ENCODE measurements at places on chromosomes 16 and 17.

DNA sequence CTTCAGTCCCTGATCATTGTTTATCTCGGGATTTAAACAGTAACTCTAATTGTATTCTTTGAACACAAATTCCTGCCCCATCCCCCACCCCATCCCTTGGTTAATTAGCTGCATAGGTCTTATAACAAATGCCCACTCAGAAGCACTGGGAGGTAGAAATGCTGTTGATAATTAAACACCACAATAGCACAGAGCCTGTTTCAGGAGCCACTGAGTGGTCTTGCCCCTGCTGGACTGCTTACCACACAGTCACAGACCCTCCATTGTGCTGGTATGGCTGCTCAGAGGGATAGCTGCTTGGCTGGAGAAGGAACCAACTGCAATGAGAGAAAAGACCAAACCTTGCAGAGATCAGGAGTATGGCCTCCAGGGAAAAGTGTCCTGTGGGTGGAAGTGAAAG is 214.1 kb downstream of the ANKFN1 start:
- DNase-seq, result no peak

DNA sequence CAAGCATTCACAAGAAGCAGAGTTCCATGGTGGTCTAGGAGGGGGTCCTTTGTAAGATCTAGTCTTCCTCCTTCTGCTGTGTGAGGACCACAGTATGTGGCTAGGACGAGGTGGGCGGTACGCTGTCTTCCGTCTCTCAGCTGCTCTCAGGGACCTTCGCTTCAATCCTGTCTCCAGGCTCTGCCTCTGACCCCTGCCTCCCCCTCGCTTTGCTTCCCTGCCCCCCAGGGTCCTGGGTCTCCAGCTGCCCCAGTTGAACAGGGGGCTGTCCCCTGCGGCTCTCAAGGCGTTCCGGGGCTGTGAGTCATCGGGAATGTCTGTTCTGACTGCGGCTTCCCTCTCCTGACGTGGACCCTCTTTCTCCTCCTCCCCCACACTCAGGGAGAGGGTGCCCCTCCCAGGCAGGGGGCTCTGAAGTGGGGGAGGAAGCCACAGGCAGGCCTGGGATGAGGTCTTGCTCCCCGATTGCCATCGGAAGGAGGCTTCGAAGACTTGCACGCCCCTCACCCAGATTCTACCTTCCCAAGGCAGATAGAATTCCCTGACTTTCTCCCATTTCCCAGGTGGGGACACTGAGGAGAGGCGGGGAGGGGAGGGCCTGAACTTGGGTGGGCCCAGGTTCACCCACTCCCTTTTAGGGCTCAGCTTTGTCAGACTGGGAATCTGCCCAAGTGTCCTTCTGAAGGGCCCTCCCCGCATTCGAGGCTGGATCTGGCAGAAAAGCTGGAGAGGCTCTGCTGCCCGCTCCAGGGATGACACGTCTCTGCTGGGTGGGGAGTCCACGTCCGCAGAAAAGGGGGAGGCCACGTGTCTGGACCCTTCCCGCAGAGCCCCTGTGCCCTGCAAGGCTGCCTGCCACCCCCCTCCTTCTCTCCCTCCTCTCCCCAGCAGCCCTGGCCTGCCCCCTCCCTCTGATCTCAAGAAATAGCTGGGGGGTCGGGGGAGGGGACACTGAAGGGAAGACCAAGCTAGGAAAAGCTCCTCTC is 9.1 kb upstream of the COL1A1 start:
- peak; percentile 61 for DNase-seq

GRCh38 chr16:29871822-29872546 is 9.0 kb upstream of the CDIPT start:
- DNase-seq, result no peak

GRCh38 chr16:50644729-50645128 is 36.4 kb downstream of the SNX20 start:
- peak; percentile 29 for DNase-seq

DNA sequence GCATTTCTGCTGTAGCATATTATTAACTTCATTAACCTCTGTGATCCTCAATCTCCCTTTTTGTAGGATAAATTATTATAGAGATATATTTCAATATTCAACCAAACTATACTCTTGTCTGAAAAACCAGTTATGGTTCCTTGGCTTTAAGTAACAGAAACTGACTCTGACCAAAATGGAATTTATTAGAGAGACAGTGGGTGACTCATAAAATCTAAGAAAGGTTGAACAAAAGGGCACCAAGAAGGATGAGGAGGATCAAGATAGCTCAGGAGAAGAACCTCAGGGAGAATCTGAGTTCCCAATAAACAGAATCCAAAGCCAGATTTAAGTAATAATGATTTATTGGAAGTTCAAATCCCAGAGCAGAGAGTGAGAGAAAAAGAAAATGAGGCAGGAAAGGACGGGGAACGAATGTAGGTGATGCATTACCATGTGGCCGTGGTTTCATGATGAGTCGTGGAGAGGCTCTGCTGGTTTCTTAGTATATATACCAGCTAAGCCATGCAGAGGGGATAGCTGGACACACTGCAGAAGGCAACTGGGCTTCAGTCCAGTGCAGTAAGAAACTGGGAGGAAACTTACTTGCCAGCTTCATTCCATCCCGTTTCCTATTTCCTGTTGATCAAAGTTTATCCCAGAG is 151.5 kb upstream of the GOT2 start:
- no peak for DNase-seq

- DNase-seq, result no peak
Measured at GRCh38 chr16:75333721-75334163, 82.3 kb upstream of the BCAR1 start.

- DNase-seq, result no peak
Measured at GRCh38 chr16:19348578-19349315, 63.2 kb downstream of the CLEC19A start.

DNA sequence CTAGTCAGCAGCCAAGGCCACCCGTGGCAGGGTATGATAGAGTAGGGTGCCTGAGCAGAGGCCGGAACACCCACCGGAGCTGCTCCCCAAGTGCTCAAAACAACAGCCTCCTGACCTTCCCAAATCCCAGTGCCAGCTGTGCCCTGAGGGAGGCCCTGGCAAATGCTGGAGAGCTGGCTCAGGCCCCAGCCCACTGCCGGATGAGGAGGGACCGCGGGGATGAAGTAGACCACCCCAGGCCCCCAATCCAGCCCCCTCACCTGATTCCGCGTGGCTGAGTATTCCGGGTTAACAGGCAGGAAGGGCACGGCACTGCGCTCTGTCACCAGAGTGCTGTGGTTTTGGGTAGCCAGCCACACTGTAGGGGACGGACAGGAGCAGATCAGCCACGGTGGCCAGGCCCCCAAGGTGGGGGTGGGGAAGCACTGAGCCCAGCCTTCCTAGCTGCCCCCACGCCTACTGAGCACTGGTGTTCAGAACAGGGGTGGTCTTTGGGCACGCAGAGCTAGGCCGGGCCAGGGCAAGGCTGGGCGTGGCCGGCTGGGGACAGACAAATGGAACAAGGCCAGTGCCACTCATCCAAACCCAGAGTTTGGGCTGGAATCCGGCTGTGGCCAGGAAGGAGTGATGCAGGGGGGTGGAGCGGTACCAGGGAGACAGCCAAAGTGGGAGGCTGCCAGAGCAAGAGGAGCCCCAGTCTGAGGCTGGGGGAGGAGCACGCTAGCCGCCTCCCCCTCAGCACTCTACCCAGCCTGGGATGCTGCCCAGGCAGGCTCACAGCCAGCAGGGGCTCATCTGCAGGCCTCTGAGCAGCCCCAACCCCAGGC is 9.1 kb downstream of the TP53I13 start:
- DNase-seq, result no peak

GRCh38 chr17:34675143-34675542 is 95.8 kb downstream of the TMEM132E start:
- DNase-seq, result no peak

DNA sequence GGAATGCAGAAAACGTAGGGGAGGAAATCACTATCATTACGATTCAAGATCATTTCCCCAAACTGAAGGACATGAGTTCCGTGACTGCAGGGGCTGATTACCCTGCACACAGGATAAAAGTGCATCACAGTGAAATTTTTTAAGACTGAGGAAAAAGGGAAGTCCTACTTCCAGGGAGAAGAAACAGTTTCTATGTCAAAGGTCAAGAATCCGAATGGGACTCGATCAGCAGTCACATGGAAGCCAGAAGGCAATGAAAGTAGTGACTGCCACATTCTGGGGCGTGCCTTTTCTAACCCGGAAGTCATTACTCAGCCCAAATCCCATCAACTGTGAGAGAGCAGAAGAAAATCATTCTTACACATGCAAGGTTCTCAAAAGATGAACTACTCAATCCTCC is 12.1 kb downstream of the ZZEF1 start:
- DNase-seq, result no peak

GRCh38 chr17:19579192-19579761 is 45.6 kb downstream of the SLC47A1 start:
- no peak for DNase-seq

DNA sequence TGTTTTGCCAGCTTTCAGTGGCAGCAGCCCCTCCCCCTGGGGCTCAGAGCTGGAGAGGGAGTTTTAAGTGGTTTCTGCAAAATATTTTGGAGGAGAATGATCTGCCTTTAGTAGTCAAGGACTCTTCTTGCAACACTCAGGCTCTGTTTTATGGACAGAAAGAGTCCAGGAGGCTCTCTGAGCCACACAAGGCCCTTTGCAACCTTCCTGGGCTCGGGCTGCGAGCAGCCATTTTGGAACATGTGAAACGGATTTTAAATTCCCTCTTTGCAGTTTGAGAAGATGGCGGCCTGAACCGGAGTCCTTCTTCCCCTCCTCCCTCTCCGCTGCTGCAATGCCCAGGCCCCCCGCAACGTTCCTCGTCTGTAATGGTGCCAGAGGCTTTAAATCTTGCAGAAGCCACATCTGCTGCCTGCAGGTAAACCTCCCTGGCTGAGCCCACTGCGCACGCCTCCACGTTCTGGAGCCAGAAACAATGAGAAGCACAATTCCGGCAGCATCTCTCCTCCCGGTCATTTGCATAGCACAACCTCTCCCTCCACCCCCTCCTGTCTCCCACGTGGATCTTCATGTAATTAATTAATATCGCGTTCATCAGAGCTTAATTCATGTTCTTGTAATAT is 386.1 kb downstream of the SEC14L1 start:
- no peak for DNase-seq

DNA sequence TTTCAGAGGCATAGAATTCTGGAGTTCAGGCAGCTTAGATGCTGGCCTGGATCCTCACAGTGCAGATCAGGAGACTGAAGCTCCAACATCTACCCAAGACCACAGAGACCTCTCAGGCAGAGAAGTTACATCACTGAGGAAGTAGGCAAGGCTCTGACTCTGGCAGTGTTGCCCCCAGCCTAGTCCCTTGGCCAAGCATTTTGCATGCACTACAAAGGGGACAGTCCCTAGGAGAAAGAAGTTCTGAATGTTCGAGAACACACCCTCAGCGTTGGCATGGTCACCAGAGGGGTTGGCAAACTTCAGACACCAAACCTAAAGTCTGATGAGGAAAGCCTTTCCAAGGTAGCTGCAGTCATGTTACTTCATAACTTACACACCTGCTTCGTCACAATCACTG is 2.5 kb downstream of the RANBP10 start:
- DNase-seq, result no peak

GRCh38 chr17:69231521-69231920 is 2.9 kb upstream of the ABCA10 start:
- DNase-seq, result no peak

DNA sequence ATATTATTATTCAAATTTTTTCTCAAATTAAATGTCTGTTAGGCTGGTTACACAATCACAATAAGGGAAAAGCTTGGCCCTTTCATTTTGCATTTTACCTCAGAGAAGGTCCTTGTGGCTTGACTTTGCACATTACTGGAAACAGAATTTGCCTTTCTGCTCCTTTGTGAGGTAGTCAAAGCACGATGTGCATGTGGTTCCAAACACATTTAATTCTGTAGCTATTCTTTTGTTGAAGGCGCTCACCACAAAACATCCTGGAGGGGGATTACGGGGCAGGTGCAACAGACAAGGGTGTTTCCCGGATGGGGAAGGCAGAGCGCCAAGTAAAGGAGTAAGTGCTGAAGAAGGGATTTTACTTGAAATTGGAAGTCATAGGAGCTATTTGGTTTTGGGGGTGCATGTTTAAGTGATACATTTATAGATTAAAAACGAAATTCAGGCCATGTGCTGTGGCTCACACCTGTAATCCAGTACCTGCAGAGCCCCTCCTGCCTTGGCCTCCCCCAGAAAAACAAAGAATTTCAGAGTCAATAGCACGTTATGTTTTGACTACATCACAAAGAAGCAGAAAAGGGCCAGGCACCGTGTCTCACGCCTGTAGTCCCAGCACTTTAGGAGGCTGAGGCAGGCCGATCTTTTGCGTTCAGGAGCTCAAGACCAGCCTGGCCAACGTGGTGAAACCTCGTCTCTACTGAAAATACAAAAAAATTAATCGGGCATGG is 31.2 kb upstream of the TENT4B start:
- DNase-seq, result no peak

DNA sequence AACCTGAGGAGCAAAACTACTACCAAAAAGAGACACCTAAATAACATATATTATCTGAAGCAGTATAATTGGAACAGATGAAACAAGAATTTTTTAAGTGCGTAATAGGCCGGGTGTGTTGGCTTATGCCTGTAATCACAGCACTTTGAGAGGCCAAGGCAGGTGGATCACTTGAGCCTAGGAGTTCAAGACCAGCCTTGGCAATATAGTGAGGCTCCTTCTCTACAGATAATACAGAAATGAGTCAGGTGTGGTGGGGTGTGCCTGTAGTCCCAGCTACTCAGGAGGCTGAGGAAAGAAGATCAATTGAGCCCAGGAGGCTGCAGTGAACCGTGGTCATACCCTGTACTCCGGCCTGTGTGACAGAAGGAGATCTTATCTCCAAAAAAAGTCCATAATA is 294.2 kb upstream of the AXIN2 start:
- DNase-seq, result no peak

- DNase-seq, result no peak
Measured at GRCh38 chr16:30474684-30475083, 2.1 kb downstream of the ITGAL start.

DNA sequence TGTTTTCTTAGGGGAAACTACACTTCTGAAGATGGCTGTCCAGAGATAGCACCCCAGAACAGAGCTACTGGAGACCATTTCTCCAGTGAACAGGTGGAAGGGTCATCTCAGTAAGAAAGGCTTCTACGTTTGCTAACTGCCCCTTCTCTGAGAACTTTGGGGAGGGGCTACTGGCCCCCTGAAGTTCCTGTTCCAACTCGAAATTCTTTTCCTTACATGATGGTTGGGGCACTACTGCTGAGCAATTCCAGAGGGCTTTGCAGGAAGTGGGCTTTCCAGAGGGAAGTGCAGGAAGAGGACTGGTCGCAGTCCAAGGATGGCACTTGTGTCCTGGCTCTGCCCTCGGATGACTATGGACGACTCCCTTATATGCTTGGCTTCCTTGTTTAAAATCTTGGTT is 31.2 kb downstream of the TOM1L2 start:
- DNase-seq, result no peak

- DNase-seq, result peak; percentile 83
Measured at GRCh38 chr17:18093616-18094408, 6.1 kb downstream of the DRG2 start.

- DNase-seq, result no peak
Measured at GRCh38 chr17:81968850-81969812, 8.1 kb upstream of the NOTUM start.
